ENCODE measurements at places on chromosomes 5 and 9.

DNA sequence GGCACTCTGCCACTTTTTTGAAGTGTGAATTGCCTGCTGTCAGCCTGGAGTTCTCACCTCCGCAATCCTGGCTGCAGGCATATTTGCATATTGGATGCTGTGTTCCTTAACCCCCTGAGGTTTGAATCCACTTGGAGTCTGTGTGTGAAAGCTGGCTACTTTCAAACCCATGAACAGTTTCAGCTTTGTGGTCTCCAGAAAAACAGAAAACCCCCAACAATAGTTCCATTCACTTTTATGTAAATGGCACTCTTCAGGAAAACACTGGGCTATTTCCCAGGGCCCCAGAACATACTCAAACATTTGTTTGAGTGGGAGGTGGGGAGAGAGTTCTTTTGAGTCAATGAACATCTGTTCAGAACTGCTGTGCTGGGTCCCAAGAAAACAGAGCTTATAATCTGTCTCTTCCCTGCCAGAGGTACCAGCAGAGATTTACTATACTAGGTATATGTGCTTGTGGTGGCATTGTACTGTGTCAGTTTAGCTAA is 5.0 kb downstream of the NUDT2 start:
- DNase-seq: no peak

- no peak for DNase-seq
These were observed 19.0 kb downstream of the TMEM8B start for GRCh38 chr9:35847792-35848572.

- no peak for DNase-seq
These were observed 148.1 kb downstream of the EBF1 start for GRCh38 chr5:158951436-158952247.

DNA sequence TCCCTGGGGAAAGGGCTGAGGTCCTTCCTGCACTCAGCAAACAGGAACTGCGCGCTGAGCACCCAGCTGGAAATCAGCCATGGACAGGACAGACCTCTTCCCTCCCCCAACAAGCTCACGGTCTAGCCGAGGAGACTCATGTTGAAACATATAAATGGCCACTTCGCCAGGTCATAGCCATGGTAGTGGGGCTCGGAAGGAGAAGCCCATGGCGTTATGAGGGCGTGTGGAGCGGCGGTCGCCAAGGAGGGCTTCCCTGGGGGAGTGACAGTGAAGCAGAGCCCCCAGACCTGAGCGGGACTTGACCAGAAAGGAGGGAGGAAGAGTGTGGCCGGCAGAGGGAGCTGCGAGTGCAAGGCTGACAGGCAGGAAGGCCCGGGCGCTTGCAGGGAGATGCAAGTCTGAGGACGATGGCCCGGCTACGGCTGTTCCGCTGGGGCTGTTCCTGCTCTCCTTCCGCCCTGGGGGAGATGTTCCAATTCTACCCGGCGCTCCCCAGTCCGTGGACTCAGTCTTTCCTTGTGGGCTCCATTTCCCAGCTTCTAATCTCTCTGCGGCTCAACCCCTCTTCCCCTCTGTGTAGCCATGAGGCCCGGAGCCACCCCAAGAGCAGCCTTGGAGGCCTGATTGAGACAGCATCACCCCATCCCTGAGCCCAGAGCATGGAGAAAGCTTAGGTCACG is 43.9 kb upstream of the PRRC2B start:
- DNase-seq: peak; percentile 77

DNA sequence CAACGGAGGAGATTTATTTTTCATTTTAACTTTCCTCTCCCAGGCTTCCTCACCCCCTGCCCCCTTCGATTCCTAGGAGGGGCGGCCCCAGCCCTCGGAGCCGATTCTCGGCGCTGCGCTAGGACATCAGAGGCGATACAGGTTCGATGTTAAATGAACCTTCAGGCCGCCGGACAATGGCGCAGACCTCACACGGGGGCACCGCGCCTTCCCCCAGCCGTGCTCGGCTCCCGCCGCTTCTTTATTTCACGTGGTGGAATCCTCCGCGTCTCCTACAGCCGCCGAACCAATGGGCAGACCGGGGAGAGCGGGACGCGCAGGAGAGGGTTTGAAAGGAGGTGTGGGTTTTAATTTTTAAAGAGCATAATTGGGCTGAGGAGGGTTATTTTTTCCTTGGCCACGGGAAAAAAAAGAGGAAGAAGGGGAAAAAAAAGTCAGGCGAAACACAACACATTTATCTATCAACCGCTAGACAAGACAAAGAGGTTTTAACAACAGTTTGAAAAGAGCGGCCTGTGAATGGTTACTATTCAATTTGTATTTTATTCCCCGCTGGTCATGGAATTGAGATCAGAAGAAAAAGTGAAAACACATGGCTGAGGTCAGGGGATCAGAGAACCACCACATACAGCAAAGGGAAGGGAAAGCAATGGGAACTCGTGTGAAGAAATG is 126.8 kb downstream of the TMEM174 start:
- no peak for DNase-seq

DNA sequence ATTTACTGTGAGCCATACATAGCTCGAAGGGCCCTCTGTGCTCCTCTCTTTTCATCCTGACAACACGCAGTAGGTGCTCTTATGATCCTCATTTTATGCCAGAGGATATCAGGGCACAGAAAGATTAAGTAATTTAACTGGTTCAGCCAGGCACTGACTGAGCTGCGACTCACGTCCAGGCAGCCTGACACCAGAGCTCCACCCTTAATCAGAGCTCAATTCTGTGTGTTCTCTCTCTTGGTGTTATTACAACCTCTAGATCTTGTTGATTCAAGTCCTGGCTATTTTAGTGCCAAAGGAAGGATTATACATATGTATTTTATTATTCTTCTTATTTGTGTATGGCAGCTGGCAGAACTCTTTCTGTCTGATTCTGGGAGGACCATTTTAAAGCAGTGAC is 59.7 kb downstream of the OSMR start:
- no peak for DNase-seq

DNA sequence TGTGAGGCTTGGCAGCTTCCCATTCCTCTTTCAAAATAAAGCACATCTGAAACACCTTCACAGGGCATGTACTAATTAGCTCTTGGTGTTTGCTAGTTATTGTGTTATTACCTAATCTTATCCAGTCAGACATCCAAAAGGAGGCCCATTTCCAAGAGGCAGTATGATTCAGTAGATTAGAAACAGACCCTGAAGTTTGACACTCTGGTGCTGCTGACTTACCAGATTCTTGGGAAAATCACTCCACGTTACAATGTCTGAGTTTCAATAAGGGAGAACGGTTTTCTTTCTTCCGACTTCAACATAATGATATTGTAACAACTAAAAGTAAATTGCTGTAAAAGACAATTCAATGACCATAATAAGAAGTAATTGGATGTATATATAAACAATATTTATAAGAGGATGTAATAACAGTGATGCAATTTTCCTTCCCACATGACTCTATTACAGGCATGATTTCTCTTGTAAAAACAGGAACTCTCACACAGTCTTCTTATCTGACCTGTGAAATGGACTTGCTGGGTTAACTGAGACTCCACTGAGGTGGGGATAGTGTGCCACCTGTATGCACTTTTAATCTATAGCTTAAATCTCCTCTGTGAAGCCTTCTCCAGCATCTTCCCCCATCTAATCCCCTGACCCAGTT is 181.3 kb upstream of the ELL2 start:
- peak; percentile 55 for DNase-seq

Measured in fibroblast of the conjunctiva (primary cell).